ENCODE measurements at places on chromosomes 11 and 22.

- DNase-seq = no peak
Measured at GRCh38 chr22:22746963-22747933, 102.8 kb downstream of the GGTLC2 start.

- DNase-seq = no peak
Measured at GRCh38 chr22:40028098-40028425, 33.3 kb downstream of the FAM83F start.

DNA sequence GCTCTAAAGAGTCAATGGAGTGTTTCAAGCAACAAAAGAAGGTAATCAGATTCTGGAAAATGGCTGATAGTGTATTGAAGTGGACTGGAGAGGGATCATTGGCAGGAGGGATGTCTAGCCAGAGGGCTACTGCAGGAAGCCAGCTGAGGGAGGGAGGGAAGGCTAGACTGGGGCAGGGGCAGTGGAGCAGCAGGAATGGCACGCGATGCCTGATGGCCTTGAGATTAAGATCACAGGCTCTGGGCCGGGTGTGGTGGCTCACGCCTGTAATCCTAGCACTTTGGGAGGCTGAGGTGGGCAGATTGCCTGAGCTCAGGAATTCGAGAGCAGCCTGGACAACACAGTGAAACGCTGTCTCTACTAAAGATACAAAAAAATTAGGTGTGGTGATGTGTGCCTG lies 47.5 kb upstream of the PRDM11 start:
- DNase-seq = no peak

DNA sequence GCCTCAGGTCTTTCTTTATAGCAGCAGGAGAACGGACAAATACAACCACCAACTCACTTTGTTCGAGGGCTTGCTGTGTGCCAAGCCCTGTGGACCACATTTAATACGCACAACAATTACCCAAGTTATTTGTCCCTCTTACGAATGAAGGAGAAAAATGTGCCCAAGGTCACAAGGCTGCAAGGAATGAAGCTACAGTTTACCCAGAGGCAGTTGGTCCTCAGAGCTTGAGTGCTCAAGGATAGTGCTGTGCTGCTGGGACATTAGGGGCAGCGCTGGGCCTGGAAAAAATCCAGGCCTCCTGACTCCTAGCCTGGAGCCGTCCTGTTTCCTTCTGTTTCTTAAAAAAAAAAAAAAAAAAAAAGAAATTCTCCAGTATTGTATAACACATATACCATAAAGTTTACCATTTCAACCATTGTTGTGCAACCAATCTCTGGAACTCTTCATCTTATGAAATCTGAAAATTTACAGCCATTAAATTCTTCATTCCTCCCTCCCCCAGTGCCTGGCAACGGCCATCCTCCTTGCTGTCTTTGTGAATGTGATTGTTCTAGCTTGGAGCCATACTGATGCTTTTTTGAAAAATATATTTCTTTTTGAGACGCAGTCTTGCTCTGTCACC lies 1.0 kb upstream of the C11orf86 start:
- no peak for DNase-seq

GRCh38 chr11:124310721-124311120 lies 3.0 kb downstream of the OR8D1 start:
- DNase-seq = no peak

DNA sequence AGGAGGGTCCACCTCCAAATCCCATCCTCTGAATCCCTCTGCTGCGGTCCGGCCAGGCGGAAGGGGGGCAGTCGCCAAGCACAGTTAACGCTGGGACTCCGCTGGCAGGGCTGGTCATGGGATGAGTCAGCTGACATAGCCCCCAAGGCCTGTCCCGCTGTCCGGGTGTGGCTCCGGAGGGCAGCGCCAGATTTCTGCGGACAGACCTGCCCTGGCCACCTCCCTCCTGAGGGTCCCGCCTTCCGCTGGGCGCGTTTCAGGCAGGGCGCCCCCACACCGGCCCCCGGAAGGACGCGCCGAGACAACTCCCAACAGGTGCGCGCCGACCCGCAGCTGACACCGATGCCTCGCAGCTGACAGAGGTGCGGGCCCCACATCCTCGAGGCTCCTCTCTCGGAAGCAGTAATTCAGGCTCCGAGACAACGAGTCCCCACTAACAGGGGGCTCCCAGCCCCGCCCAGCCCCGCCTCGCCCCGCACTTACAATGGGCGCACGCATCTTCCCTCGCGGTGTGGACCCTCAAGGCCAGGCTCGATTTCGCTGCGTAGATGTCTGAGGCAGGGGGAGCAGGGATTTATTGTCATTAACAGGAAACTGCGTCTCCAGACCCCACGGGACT lies 607 bp downstream of the PLAAT3 start:
- peak; percentile 12 for DNase-seq
